Sigmoid colon (tissue), 7 donors: ENCODE measurements at places on chromosomes 16 and 17.

GRCh38 chr16:1631931-1632637 is 19.9 kb downstream of the CRAMP1 start:
- DNase-seq, result no peak

DNA sequence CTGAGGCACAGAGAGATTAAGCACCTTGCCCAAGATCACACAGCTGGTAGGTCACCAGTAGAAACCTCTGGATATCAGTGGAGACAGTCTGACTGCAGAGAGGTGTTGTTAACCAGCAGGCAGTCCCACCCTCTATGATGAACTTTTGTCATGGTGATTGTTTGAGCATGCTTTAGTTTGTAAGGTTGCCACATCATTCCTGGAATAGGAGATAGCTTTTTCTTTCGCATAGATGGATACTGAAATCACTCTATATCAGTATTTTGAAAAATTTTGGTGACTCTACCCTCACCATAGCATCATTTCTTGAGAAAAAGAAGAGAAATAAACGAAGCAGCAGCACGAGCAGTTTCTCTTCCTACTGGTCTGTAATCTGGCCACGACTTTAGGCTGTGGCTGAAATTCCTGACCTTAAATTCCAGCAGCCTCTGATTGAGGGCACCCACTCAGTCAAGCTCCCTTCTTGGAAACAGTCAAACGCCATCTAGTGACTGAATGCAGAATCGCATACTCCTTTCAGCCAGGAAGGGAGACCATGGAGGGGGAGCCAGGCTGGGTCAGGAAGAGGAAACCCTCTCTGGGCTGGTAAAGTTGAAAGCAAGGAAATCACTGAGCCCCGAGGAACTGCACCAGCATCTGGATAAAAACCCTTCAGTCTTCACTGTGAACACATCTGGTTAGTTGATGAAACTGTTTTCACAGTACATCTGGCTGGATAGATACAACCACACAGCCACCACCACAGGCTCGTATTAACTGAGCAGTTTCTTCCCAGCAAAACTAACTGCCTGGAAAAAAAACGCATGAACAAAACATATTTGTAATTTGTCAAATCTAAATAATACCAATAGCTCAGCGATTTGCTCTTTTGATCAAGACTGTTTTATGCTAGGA is 108.5 kb upstream of the XYLT1 start:
- peak; percentile 69 for DNase-seq

- no peak for DNase-seq
Measured at GRCh38 chr16:14007450-14007849, 63.7 kb upstream of the MRTFB start.

DNA sequence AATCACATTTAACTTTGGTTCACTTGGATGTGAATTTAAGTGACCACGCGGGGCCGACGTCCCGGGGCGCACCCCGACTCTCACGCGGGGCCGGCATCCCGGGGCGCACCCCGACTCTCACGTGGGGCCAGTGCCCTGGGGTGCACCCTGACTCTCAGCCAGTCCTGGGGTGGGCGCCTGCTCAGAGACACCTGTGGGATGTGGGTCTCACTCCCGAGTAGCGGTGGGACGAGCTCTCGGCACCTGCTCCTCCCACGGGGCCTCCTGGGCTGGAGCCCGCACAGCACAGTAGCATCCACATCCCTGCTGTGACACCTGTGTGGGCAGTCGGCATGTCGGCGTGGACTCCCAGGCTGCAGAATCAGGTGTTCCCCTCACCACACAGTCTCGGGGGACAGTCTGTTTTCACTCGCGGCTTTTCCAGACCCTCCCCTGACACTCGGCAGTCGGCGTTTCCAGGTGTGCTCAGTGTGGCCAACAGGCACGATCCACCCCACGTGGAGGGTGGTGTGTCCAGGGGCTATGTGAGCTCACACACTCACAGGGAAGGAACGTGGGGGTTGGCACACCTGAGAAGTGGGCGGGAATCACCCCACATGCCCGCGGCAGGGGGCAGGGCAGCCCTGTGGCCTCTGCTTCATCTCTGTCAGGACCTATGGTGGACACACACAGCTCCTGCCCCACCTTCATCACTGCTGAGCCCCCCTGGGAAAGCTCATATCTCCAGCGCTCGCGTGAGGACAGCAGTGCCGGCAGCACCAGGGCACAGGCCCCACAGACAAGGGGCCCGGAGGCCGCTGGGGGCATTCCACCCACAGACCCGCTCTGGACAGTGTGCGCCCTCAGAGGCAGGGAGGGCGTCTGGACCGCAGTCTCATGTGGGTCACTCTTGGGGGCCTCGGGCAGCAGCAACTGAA is 51.8 kb downstream of the LMF1 start:
- no peak for DNase-seq

GRCh38 chr16:70712942-70713341 is 27.1 kb upstream of the MTSS2 start:
- DNase-seq, result no peak

DNA sequence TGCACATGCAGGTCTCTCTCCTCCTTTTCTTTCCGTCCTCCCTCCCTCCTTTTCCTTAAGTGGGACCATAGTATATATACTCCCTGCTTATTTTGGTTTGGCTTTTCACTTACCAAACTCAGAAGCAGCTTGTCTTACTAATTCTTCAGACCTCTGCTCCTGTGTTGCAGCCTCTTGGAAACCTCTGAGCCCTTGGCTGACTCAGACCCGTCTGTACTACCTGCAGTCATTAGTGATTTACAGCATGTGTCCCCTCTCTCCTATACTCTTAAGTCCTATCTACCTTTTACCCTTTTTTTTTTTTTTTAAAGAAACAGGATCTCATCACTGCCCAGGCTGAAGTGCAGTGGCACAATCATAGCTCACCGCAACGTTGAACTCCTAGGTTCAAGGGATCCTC is 207.0 kb downstream of the STX8 start:
- DNase-seq, result no peak

DNA sequence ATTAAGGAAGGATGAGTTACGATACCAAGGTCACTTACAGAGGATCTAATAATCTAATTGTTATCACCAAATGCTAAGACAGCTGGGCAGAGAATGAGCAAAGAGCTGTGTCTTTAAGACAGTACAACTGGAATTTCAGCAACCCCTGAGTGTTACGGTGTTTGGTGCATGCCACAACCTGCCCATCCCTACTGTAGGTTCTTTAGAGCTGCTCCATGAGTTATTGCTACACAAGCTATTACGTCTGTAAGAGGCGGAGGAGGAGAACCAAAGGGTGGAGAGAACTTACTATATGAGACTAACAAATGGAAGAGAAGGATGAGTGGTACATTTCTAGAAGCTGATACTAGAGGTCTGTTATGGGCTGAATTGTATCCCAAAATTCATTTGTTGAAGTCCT is 14.2 kb upstream of the C17orf78 start:
- DNase-seq, result no peak

- DNase-seq, result no peak
Measured at GRCh38 chr17:66793814-66794213, 41.1 kb upstream of the CACNG5 start.

DNA sequence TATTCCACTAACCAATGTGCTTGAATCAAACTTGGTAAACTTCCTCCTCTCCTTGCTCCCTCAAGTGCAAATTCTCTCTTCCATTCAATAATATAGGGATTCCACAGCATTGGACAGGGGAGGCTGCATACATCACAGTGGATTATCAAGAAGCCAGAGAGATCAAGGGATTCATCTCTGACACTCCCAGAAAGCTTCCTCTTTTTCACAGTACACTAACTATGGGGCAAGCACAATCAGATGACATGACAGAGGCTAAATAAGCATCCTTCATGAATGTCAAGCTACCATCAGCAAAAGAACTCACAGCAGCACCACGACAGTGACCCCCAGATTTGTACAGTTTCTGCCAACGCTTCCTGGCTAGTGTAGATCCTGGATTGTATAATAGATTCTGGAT is 178.4 kb upstream of the C17orf78 start:
- no peak for DNase-seq

GRCh38 chr17:64110379-64111152 is 19.4 kb downstream of the ERN1 start:
- no peak for DNase-seq

GRCh38 chr16:88569614-88569984 is 604 bp upstream of the ZC3H18 start:
- DNase-seq, result no peak

GRCh38 chr17:67617304-67617899 is 100.3 kb upstream of the NOL11 start:
- DNase-seq, result no peak

GRCh38 chr17:78049609-78050008 is 78.9 kb downstream of the TMC6 start:
- no peak for DNase-seq

DNA sequence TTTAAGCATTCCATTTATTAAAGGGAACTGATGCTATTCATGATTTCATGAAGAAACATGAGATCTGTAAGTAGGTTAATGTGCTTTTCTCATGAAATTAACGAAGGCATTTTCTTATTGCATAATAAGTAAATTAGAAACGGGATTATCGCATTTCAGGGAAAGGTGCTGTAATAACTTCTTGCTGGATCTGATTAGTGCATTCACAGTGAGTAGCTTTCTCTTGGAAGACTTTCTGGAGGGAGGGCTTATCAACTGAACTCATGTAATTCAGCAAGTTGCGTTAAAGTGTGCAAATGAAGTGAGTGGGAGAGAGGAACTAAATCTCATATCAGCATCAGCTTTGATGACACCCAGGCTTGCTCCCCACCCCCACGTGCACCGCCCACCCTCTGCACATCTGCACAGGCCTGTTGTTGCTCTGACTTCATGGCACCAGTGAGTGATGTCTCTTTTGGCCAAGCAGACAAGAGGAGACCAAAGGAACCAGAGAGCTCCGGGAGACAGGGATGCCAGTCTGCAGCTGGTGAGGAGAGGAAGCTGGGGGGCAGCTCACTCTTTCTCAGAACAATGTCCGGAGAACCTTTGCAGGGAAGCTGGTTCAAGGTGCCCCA is 26.3 kb upstream of the GAS7 start:
- no peak for DNase-seq

DNA sequence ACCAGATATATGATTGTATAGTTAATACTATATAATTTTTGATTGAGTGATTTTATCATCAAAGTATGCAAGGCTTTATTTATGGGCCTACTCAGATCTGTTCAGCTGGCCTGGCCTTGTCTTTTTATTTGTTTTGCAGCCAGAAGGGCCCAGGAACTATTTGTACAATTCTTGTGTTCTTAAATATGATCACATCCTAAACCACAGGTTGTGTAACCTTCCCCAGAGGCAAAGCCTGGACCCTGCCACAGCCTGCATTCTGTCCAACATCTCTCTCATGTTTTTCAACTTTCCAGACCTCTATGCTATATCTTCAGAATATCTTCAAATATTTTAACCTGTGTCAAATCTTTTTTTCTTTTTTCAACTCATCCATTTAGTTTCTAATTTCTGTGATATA is 410.4 kb upstream of the MON1B start:
- DNase-seq, result no peak

DNA sequence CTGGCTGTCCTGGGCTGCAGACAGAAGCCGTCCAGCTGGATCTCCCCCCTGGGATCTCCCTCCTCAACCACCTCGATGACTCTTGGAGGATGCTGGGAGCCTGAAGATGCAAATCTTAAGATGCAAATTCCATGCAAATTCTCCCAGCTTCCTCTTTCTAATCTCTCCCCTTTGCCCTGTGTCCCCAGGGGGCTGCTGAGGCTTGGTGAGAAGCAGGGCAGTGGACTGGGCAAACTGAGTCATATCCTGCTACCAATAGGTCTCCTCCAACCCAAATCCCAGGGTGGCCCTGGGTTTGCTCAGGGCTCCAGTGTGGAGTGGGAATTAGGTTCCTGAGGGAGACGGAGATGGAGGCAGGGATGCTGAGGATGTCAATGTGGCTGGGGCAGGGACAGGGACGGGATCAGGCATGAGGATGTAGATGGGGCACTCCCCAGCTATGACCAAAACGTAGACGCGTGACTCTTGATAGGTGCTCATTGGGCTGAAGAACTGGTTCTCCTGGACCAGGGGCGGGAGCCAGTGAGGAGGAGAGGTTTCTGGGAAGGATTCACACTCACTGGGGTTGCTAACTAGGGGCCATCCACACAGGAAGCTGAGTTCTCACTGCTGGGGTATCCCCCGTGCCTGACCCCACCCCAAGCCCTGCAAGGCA is 3.6 kb upstream of the ALOX12B start:
- no peak for DNase-seq

DNA sequence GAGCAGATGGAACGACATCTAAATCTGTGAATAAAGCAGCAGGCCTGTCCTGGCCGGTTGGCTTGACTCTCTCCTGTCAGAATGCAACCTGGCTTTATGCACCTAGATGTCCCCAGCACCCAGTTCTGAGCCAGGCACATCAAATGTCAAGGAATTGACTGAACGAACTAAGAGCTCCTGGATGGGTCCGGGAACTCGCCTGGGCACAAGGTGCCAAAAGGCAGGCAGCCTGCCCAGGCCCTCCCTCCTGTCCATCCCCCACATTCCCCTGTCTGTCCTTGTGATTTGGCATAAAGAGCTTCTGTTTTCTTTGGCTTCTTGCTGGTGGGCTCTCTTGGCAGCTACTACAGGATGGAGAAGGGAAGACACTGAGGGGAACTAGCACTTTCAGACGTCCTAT is 4.1 kb upstream of the RSAD1 start:
- no peak for DNase-seq

- no peak for DNase-seq
Measured at GRCh38 chr16:31498493-31498892, 9.7 kb downstream of the RUSF1 start.

GRCh38 chr17:58112970-58113631 is 29.9 kb downstream of the DYNLL2 start:
- DNase-seq, result peak; percentile 85

- DNase-seq, result no peak
Measured at GRCh38 chr17:34337701-34338100, 18.5 kb downstream of the CCL8 start.

DNA sequence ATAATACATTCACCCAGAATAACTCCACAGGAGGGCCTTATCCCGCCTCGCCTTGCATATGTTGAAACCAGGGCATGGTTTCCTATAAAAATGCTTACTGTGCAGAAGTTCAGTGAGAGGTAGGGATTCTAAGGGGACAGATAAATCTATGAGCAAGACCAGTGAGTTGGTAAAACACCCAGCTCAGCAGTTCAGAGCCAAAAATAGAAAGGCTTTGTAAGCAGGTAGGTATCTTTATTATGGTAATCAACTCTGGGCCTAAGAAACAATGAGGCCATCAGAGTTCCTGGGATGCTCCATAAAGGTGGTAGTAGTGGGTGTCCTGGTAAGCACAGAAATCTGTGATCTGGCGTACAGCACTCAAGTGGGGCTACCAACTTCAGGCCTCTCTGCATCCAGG is 549.4 kb upstream of the CDH5 start:
- no peak for DNase-seq

GRCh38 chr16:75075688-75076268 is 40.8 kb downstream of the LDHD start:
- DNase-seq, result no peak

DNA sequence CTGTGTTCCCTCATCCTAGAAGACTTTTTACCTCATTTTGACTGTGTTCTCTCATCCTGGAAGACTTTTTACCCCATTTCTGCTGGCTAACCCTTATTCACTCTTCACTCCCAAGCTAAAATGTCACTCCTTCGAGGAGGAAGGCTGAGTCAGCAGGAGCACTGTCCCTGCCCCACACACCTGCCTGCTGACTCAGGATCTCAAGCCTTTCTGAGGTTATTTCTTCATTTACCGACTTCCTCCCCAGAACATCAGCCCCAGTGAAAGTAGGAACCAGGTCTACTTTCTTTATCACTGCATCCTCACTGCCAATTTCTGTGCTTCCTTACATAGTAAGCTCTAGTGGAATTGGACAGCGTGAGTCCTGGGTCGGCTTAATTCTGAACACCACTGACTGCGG is 220.6 kb downstream of the HS3ST4 start:
- no peak for DNase-seq

GRCh38 chr17:44219108-44219615 is 313 bp downstream of the UBTF start:
- peak; percentile 82 for DNase-seq
